Stimulated activated CD4-positive, alpha-beta T cell treated with anti-CD3 and anti-CD28 coated beads, Interleukin-1b, Interleukin-23, amount 100 ng/mL, for 4 hours (primary cell): ENCODE measurements at places on chromosomes 13 and 19.
A peak's percentile ranks its signal among the peaks of the same experiment; 100 is the strongest.

- DNase-seq: no peak
These were observed 384.3 kb downstream of the HS6ST3 start for GRCh38 chr13:96474181-96474557.

GRCh38 chr13:52695856-52696255, 43.2 kb downstream of the SUGT1 start:
- no peak for DNase-seq

- no peak for DNase-seq
These were observed 945 bp downstream of the AMER2 start for GRCh38 chr13:25171170-25171516.

DNA sequence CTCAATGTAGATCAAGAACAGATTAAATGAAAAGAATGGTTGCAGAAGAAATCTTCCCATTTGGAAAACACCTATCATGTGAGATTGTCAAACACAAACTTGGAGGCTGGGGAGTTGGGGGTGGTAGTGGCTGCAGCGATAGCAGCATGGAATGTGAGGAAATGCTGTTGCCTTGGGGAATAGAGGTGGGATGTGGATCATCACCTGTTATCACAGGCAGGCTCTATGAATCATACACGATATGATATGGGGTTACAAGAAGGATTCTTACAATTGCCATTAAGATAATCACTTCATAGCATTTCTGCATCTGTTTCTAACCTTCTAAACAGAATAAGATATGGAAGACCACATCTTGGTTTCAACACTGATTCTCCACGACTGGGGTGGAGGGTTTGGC, 88.7 kb downstream of the RNASEH2B start:
- DNase-seq: no peak

DNA sequence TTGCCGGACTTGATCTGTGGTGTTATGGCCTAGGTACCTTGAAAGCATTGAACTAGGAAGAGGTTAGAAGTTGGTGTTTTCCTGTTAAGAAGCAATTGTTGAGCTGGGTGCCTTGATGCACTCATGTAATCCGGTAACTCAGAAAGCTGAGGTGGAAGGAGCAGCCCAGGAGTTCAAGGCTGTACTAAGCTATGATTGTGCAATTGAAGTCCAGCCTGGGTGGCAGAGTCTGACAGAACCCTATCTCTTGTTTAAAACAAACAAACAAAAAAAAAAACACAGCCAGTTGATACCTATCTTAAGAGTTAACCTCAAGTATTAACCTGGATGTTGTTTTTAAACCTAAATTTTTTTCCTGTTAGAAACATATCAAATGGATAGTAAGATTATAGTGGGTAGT, 19.3 kb downstream of the SAFB start:
- DNase-seq: no peak

DNA sequence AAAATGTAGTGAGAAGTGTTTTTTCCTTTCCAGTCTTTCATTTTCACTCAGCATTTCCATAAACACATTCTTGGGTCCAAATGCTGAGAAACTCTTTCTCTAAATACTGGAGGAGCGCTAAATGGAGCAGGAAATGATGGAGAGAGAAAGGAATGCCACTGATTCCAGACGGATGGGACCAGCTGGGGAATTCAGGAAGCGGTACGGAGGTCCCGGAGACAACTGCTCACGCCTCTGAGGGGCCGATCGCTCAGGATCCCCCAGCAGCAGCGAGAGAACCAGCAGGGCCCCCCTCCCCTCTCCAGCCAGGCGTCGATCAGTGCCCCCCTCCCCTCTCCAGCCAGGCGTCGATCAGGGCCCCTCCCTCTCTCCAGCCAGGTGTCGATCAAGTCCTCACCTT, 13.2 kb downstream of the RASA3 start:
- DNase-seq: no peak

- DNase-seq: no peak
These were observed 7.1 kb downstream of the DGKH start for GRCh38 chr13:42055500-42056085.

DNA sequence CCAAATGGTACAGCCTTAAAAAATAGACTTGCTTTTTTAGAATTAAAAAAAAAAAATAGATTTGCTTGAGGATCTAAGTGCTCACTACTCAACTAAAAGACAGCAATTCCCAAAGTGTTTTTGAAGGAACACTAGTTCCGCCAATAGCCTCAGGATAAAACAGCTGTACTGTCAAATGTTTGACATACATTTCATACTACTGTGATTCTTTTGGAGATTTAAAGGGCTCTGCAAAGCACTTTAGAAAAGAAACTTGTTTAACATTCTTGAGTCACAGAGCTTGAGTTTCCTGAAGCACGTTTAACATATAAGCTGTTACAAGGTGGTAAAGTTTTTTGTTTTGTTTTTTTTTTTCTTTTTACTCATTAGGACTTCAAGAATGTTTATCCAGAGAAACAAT, 23.1 kb upstream of the KLF5 start:
- no peak for DNase-seq

DNA sequence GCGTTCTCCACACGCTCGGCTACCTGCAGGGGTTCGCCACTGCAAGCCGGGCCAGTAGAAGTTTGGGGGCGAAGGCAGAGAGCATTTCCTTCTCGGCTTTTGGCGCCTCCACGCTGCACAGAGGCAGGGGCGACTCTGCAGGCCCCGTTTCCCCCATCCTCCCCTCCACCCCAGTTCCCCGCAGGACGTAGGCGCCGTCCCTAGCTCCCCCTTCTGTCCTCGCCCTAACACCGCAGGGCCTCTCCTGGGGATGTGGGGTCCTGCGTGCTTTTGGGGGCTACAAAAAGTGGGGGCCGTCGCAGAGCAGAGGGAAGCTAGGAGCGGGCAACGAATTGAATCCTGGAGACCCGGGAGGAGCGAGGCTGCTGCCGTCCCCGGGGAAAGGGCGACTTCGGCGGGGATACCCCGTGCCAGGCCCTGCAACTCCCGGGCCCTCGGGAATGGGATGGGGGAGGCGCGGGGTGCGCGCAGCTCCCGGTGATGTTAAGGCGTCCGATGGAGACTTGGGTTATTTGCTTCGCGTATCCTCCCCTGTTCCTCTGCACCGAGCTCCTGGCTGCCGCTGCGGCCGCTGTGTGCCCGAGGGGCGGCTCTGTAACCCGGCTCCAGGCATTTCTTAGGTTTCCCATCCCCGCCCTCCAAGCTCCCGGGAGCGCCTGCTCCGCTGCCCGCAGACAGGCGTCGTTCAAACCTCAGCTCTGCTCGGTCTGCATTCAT, 255.9 kb upstream of the SOX21 start:
- no peak for DNase-seq

DNA sequence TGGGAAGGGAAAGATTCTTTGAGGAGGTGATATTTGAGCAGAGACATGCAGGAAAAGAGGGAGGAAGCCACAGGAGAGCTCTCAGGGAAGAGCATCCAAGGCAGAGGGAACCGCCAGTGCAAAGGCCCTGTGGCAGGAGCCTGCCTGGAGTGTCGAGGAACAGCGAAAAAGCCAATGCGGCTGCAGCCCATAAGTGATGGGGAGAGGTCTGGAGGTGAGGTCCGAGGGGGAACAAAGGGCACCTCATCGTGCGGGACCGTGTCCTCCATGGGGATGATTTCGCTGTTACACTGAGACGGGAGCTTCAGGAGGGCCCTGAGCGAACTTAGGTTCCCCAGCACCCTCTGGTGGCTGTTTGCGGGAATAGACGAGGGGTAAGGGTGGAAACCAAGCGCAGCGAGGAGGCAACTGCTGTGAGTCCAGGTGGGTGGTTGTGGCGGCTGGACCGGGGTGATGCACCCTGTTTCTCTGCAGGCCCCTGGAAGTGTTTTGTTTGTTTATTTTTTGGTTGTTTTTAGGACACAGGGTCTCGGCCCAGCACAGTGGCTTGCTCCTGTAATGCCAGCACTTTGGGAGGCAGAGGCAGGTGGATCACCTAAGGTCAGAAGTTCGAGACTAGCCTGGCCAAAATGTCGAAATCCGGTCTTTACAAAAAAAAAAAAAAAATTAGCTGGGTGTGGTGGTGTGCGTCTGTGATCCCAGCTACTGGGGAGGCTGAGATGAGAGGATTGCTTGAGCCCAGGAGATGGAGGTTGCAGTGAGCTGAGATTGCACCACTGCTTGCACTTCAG, 5.9 kb upstream of the EHD2 start:
- peak; percentile 63 for DNase-seq

- DNase-seq: no peak
These were observed 336.6 kb downstream of the TEX29 start for GRCh38 chr13:111657013-111657412.

DNA sequence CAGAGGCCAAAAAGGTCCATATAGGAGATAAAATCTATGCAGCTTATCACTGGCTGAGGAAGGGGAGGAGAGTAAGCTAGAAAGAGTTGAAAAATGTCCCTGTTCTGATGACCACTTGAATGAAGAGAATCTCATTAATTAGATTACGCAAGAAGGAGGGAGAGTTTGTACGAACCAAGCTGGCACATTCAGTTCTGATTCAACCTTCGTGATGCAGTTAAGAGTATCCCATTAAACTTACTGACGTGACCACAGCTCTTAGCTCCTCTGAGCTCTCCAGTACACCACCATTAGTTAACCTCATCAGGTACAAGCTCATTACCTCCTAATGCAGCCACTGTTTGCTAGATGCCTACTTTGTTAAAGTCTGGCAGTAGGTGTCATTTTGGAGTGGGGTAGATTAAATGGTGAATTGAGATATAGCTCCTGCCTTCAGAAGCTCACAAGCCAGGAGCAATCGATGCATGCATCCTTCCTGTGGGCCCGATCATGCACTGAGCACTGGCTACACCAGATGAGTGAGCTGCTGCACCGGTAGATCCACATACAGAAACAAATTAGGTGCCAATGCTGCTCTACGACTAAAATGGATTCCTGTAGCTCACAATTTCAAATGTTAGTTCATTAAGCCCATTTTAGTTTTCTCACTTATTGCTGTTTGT, 458.3 kb downstream of the COG6 start:
- DNase-seq: no peak

DNA sequence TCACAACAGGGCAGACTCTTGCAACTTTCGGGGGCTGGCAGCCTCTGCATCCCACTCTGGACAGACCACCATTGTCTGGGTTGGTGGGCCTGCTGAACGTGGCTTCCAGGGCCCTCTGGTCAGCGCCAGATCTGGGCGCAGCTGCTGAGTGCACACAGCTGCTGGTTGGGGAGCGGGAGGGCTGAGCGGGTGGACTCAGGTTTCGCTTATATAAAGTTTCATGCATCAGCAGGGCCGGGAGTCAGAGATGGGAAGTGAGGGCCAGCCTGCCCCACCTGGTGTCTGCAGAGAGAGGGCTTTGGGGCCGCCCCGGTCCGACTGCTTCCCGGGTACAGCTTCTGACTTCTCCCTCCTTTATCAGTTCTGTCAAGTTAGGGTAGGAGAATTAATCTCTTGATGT, 6.9 kb downstream of the ARHGEF7 start:
- DNase-seq: no peak

DNA sequence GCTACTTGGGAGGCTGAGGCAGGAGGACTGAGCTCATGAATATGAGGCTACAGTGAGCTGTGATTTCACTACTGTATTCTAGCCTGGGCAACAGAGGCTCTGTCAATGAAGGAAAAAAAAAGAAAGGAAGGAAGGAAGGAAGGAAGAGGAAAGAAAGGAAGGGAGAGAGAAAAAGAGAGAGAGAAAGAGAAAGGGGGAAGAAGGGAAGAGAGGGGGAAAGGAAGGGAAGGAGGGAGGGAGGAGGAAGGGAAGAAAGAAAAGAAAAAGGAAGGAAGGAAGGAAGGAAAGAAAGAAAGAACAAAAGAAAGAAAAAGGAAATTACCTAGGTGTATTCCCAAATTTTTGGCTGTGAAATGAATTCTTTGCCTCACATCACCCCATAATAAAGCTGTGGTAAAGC, 7.2 kb upstream of the RFX2 start:
- no peak for DNase-seq

DNA sequence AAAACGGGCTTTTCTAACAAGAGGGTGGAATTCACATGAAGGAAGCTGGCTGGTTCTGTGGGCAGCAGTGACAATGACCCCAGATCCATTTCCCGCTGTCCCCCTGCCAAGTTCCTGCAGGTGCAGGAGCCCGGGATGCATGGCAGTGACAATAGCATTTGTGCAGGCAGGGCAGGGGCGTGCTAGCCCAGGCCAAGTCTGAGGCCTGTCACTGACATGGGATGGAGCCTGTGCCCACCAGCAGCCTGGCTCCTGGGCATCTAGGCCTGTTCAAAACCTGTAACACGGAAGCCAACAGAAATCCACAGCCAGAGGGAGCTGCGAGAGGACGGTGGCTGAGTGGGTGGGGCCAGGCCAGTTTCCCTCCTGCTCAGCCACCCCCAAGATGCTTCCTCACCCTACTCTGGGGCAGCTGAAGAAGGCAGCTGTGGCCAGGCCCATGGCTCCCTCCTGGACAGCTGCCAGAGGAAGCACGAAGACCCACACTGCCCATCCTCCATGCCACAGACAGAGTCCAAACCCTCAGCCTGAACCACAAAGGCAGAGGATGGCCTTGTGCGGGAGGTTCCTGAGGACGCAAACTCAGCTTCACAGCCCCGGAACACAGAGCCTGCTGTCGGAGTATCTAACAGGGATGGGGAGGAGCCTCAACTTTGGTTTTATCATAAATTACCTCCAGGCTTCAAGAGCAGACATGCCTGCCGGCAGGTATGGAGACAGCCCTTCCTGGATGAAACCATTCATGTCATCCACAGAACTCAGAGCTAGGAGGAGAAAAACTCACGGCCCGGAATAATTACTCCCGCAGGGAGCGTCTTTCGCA, 74.0 kb downstream of the CEBPG start:
- DNase-seq: no peak

- DNase-seq: no peak
These were observed 22.3 kb upstream of the FOXO1 start for GRCh38 chr13:40688781-40689180.

DNA sequence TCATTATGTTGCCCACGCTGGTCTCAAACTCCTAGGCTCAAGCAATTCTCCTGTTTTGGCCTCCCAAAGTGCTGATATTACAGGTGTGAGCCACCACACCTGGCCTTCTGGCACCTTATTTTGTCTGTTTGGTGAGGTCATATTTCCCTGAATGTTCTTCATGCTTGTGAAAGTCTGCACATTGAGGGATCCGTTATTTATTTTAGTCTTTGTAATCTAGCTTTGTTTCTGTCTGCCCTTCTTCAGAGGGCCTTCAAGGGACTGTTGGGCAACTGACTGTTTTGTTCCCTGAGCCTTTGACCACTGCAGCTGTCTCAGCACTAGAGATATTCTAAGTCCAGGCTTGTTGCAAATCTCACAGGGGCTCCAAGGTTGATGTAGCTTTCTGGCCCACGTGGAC, 110.5 kb upstream of the RFC3 start:
- no peak for DNase-seq

- DNase-seq: peak; percentile 42
These were observed 15.4 kb upstream of the MATK start for GRCh38 chr19:3801412-3802096.

GRCh38 chr13:108005231-108005630, 210.1 kb downstream of the LIG4 start:
- DNase-seq: no peak

- no peak for DNase-seq
These were observed 9.6 kb downstream of the DHDH start for GRCh38 chr19:48943081-48943480.

- DNase-seq: no peak
These were observed 177.8 kb upstream of the NBEA start for GRCh38 chr13:34764246-34764645.

- DNase-seq: no peak
These were observed 26.7 kb downstream of the ZMYM2 start for GRCh38 chr13:19985219-19985556.
